Stimulated activated CD8-positive, alpha-beta memory T cell treated with anti-CD3 and anti-CD28 coated beads, Interleukin-4, amount 100 ng/mL, for 4 hours (primary cell): ENCODE measurements at places on chromosomes 5 and 9.
A peak's percentile ranks its signal among the peaks of the same experiment; 100 is the strongest.

- no peak for DNase-seq
Observed at GRCh38 chr5:122944051-122944450, 92.5 kb downstream of the PPIC start.

- no peak for DNase-seq
Observed at GRCh38 chr9:14768405-14769229, 46.1 kb upstream of the CER1 start.

DNA sequence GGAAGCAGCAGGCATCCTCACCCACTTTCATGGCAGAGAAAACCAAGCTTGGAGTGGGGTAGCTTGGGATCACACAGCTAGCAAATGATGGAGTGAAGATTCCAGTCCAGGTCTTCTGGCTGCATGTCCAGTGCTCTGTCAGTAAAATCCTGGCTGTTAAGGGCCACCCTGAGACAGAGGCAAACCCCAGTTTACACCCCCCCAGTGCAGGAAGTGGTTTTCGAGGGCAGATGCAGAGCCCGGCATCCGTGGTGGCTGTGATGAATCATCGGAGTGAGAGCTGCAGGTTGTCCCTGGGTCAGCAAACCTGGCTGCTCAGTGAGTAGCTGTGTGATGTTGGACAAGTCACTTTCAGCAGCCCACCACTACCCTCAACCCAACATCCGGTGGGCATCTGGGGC is 115.4 kb downstream of the RGS3 start:
- DNase-seq: peak; percentile 73

- no peak for DNase-seq
Observed at GRCh38 chr5:52735139-52735538, 52.6 kb upstream of the ITGA1 start.

DNA sequence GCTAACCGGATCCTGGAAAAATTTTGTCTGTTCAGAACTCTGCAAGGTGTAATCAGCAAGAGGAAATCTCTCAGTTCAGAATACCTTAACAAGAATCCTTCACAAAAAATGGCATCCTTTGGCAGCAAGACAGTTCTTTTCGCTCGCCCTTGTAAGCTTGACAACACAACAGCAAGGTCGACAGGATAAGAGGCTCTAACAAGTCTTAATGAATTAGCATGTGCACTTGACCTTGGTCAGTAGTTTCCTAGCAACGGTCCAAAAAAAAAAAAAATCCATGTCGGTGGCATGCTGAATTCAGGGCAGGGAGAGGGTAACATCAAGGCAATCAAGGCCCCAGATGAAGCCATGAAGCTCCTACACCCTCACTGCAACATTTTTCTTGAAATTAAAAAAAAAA is 172.8 kb downstream of the APBA1 start:
- DNase-seq: no peak

GRCh38 chr9:124010303-124010664 is 1.3 kb upstream of the LHX2 start:
- DNase-seq: no peak

DNA sequence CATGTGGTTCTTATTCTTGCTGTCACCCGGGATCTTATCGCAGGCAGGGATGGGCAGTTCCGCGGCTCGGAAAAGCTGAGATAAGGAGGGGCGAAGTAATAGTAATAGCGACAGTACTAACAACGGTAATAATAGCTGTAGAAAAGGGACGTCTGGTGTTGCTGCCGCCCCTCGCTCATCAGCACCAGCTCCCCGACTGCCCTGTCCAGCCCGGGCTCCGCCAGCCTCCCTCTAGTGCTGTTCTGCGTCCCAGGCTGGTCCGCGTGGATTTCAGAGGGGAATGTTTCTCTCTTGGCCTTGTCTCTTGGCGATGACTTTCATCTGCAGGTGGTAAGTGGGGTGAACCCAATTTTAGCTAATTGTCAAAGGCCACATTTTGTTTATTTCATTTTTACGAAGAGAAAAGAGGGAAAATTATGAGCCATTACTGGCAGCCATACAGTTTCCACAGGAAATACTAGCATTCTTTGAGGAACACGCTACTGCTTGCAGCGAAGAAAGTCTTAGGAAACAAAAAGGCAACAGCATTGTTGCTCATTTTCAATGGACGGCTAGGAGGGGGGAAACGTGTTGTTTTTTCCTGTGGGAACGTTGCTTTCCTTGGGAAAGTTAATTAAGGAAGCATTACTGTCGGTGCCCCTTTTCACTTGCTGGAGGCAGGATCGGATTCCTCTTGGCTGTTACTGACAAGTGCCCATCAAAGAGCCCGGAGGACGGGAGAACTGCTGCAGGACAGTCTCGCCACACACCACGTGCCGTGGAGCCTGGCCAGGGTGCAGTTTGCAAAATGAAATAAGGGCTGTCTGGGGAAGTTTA is 762 bp downstream of the SNCAIP start:
- no peak for DNase-seq

- no peak for DNase-seq
Observed at GRCh38 chr5:179190851-179191505, 130.8 kb downstream of the ZNF354C start.

DNA sequence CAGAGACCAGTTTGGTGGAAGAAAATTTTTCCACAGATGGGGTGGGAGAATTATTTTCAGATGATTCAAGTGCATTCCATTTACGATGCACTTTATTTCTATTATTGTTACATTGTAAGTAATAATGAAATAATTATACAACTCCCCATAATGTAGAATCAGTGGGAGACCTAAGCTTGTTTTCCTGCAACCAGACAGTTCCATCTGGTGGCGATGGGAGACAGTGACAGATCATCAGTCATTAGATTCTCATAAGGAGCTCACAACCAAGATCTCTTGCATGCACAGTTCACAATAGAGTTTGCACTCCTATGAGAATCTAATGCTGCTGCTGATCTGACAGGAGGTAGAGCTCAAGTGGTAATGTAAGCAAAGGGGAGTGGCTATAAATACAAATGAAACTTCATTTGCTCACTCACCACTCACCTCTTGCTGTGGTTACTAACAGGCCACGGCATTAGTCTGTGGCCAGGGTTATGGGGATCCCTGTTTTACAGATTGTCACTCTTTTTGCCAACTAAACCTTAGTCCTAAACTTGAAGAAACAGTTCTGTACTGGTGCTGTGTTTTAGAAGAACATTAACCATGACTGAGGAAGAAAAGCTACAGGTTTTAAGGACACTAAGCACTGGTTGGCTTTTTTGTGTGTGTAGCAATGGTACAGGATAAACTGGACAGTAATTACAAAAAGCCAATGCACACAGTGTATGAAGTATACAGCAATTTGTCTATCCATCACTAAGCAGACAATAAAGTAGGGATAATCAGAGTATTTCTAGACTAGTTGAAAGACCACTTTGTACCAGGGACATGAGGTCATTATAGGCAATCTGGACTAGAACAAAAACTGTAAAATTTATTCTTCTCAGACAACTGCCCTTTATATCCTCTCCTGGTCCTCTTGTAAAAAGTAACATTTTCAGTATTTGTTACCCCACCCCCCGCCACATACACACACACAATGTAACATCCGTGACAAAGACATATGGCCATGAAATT is 9.9 kb downstream of the TMEM232 start:
- DNase-seq: no peak

DNA sequence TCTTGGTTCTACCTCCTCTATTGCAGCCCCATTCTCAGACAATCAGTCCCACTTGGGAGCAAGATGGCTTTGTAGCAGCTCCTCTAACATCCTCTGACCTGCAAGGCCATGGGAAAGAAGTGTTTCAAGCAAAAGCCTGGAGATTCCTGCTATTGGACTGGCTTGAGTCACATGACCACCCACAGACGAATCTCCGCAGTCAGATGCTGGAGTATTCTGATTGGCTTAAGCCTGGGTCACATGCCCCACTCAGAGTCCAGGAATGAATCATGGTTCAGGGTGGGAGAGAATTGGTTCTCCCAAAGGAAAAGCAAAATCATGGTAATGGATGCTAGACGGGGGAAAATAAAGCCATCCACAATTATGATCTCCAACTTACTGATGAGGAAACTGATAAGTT is 22.6 kb upstream of the LMX1B start:
- no peak for DNase-seq

- no peak for DNase-seq
Observed at GRCh38 chr9:132247942-132248341, 86.1 kb downstream of the NTNG2 start.

GRCh38 chr9:126862104-126862761 is 1.8 kb downstream of the ZBTB34 start:
- no peak for DNase-seq

DNA sequence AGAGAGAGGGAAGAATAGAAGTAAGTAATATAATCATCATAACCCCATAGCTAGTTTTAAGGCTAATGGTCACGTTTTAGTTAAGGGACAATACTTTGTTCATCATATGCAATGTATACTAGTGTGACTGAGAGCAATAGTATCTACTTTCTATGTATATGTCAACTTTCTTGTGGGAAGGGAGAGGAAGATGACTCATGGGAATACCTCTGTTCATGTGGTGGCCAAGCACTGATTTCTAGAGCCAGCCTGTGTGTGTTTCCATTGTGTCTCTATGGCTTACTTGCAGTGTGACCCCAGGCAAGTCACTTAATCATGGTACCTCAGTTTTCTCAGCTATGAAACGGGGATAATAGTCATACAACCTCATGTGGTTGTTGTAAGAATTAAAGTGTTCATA is 639.6 kb downstream of the CETN3 start:
- DNase-seq: no peak

DNA sequence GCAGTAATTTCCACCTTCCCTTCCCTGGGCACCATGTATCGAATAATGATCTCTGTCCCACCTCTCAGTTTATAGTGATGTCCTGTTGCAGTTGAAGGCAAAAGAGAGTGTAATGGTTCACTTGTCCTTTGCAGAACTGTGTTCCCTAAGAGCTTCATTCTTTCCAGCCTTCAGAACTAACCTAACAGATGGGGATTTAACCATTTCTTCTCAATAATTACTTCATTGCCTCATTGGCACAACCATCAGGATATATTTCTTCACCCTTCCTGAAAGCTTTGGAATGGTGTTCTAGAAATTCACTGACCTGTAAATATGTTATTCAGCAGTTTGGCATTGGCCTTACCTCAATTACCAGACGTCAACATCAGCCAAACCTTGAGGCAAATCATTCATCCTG is 83.9 kb upstream of the PRRC1 start:
- DNase-seq: no peak

DNA sequence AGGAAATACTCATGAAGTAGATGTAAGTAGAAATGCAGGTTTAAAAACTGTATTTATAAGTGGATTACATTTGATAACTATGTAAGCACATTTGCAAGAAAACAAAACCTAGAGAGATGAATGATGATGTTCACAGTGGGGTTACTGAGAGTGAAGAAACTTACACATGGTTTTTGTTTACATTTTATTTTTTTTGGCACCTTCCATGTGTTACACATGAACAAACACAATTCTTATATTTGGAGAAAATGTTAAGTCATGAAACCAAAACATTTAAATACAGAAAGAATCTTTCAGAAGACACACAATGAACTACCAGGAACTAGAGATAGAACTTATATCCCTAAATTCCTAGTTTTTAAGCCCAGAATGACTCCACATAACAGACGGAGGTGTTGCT is 51.5 kb upstream of the SPATA31E1 start:
- no peak for DNase-seq

DNA sequence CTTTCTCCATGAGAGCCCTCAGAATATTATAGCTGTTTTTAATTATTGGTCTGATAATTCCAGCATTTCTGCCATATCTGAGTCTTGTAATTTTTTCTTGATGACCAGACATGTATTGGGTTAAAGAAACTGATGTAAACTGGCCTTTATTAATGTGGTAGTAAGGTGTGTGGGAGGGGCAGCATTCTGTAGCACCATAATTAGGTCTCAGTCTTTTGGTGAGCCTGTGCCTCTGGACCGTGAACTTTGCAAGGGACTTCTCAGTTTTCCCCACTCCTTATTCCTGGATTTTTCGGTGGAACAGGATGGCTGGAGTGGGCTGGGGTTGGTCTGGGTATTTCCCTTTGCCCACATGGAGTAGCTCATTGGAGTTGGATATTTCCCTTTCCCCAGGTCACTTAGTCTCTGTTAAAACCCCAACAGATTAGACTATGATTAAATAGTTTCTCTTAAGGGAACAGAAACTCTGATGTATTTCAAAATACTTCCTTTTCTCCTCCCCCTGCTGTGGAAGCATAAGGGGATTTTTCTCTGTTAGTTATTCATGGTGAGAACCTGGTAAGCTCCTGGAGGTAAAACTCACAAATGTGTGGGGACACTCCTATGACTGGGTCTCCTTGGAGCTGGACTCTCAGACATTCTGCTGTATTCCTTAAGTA is 52.4 kb downstream of the FSD1L start:
- no peak for DNase-seq

- no peak for DNase-seq
Observed at GRCh38 chr9:116937361-116937760, 250.3 kb downstream of the TRIM32 start.

DNA sequence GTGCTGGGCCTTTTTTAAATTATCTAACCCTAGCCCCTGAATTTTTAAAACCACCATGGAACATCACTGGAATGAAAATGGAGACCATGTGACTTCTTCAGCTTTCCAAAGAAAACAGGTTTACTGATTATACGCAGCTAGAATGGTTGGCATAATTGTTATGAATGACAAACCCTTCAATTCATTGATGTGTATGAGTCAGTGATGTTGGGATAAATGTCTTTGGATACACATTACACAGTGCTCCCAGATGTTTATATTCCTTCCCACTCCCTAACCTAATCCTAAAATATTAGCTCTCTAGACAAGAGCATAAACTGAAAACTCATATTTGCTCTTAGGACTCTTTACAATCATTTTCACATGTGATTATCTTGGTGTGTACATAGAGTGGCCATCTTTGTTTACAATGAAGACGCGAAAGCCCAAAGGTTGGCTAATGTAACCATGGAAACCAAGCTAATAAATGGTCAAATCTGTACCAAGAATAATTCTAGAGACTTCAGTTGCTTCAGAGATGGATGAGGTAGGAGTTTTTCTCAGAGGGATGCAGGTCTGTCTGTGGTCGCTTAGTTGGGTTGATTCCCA is 131.2 kb upstream of the HMHB1 start:
- DNase-seq: no peak

DNA sequence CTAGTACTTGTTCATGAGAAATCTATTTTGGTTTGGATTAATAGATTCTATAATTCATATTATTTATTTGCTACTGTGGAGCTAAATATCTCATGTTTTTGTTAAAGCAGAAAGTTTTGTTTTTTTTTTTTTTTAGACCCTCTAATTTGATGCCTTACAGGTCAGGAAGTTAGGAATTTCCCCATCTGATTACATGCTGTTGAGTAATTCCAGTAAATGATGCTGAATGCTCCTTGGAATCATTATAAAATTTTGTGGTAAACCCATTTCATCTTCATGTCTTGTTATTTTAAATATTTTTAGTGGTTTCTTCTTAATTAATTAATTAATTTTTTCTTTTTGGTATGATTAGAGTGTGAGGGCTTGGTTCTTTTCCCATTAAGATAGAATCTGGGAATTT is 35.6 kb downstream of the NNT start:
- no peak for DNase-seq

GRCh38 chr5:87770016-87770570 is 357.4 kb upstream of the CCNH start:
- no peak for DNase-seq
